ENCODE measurements at places on chromosomes 3 and 15.

DNA sequence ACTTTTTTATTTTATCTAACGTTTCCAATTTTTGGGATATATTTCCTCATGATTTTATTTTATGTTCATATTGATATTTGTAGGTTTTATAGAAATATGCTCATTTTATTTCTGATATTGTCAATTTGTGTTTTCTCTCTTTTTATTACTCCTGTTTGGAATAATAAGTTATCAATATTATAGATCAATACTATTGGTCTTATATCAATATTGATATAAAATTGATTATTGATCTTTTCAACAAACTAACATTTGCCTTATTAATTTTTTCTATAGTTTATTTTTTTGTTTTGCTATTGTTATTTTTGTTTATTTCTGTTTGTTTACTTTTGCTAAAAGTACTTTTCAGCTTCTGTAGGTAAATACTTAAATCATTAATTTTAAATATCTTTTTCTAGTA is 90.8 kb upstream of the CNTN6 start:
- no peak for DNase-seq

DNA sequence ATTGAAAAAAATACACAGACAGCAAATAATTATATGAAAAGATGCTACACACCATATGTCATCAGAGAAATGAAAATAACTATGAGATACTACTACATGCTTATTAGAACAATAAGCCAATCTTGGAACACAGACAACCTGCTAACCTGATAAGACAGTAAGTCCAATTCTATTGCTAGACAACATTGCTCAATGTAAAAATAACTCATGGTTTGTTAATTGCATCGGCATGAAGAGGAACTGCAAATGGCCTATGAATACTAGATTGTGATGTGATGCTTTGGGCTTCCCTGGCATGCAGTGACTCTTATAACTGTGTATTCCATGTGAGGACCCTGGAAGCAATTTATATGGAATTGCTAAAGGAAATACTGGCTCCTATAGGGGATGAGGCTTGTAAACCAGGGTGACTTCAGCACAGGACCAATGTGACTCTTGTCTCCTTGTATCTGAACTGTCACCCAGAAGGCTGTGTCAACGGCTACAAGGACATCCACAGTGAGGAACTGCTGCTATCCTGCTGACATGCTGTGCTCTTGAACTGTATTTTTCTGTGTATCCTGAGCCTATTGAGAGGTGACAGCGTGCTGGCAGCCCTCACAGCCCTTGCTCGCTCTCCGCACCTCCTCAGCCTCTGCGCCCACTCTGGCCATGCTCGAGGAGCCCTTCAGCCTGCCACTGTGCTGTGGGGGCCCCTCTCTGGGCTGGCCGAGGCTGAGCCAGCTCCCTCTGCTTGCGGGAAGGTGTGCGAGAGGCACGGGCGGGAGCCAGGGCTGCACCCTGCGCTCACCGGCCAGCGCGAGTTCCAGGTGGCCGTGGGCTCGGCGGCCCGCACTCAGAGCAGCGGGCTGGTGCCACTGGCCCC is 385.7 kb downstream of the CNTN4 start:
- DNase-seq: no peak

DNA sequence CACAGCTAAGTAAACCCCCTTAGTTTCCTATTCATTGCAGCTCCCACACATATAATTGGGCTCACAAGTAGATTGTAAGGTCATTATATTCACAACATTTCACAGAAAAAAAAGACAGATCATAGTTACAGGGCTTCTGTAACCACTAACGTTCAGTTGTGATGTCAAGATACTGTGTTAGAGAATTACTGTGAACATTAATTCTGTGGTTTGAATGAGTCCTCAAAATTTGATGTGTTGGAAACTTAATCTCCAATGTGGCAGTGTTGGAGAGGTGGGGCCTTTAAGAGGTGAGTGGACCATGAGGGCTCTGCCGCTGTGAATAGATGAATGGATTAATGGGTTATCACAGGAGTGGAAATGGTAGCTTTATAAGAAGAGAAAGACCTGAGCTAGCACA is 21.3 kb downstream of the GRK7 start:
- DNase-seq: no peak

DNA sequence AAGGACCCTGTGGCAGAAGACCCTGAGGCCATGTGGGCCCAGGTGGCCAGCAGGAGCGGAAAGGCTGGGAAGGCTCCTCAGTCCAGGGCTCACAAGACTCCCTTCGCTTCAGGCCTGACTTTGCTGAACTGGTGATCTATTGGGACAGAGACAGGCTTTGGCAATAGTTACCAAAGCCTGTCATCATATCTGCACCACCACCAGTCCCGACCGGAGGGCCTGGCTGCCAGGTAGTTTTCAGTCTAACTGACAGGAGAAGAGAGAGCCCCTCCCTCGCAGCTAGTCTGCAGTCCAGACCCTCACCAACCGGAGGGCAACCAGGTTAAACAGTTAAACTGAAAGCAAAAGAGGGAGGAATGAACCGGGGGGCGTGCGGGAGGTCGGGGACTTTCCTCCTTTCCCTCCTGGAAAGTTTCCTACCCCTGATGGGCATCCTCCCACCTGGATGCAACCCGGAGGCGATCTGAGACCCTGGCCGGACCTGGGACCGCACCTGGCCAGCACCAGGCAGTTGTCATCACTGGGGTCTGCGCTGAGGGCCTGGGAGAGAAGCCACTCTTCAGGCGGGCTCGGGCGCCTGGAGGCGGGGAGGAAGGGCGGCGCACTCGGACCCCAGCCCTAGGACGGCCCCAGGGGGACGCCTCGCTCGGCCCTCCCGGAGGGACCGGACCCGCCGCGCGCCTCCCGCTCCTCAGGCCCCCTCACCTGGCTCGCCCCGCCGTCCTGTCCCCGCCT is 435 bp downstream of the RAB27A start:
- peak; percentile 53 for DNase-seq

DNA sequence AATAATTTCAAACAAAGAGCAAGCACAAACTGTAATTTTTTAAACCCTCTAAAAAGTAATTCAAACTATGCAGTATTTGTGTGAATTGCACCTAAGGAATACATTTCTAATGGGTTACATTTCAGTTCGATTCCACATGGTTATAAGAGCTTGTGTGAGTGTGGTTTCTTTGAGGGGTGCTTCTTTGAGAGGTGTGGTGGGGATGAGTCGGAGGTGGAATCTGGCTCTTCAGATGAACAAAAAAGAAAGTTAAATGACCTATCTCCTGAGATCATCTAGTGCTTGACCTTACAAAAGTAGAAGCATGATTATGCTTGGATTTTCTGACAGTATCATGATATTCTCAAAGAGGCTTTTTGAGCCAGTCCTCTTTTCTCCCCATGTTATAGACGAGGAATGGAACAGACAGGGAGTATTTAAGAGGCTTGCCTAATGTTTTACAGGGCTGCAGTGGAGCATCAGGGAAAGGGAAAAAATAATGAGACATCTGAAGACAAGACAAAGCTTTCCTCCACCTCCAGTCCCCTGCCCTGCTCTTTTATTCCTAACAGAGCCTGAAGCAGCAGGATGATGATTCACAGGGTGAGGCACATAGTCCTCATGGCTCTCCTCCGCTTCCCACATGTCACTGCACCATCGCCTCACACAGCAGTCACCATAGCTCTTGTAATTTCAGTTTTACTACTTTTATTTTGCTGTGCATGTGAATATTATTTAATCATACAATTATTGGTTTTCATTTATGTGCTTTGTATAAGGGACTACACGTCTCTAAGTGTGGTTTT is 82.0 kb downstream of the LYSMD4 start:
- DNase-seq: no peak

DNA sequence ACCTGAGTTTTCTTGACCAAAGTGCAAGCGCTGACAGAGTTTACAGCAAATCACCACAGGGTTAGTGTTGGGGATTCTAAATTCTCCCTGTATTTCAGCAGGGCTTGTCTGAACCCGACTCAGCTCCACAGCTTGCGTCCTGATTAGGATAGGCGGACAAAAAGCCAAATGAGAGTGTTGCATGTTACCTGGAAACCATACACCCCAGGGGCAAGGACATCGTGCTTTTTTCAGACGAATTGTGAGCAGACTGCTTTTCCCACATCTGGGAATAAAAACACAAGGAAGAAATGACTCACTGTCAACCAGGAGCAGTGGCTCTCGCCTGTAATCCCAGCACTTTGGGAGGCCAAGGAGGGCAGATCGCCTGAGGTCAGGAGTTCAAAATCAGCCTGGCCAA is 3.0 kb downstream of the DZIP1L start:
- DNase-seq: no peak

- DNase-seq: no peak
Measured at GRCh38 chr15:82105451-82106215, 59.8 kb upstream of the MEX3B start.

DNA sequence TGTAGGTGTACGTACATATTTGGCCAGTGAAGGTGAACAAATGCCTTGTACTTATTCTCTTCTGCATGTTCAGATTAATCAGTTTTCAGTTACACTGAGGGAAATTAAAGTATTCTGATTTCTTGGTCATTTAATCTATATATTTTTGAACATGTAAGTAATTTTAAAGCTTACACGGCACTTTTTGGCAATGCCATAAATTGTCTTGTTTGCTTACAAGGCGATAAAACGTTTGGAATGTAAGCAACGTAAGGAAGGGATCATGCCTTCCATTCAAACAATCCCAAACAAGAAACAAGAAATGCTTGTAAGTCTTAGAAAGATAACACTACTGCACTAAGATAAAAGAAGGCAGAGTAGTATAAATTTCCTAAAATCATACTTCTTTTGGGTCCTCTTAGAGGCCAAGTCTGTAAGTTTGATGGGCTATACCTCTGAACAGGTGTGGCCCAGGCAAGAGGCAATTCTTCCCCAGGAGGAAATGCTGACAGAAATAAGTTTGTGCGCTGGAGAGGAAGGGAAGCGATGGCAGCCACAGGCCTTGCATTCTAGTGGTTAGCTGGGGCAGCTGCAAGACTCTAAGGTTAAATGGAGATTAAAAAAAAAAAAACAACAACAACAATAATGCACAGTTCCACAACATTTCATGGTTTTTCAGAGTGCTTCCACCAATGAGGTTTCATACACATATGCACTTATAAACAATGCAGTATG is 73.8 kb downstream of the GOLIM4 start:
- no peak for DNase-seq

GRCh38 chr3:46065750-46066256 is 38.5 kb upstream of the XCR1 start:
- no peak for DNase-seq

DNA sequence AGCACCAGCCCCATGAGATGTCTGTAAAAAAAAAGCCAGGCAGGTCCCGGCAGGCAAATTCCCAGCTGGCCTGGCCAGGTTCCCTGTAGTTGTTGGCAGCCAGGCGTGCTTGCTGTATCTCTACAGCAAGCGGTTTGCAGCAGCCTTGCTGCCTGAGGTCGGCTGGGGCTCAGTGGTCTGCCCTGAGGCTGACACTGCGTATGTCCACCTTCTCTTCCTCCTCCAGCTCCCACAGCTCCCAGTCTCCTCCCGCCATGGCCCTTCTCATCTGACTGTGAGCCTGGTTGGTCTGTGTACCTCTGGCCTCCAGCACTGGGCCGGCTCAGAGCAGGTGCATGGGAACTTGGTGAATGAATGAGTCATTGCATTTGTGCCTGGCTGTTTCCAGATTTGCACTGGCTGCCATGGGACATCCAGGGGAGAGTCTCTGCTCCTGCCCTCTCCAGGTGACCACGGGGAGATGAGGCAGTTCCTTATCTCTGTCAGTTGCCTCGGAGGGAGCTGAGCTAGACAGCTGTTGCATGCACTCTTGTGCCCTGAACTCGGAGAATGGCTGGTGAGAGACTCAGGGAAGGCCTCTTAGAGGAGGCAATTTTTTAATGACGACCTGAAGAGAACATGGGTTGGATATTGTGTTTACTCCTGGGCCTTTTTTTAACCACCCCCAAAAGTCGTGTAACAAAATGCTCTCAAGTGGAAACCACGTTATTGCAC is 43.0 kb downstream of the SPSB4 start:
- DNase-seq: no peak

- no peak for DNase-seq
Measured at GRCh38 chr15:68621535-68621934, 42.7 kb downstream of the CORO2B start.

- no peak for DNase-seq
Measured at GRCh38 chr15:60605879-60606307, 127.0 kb upstream of the ICE2 start.

DNA sequence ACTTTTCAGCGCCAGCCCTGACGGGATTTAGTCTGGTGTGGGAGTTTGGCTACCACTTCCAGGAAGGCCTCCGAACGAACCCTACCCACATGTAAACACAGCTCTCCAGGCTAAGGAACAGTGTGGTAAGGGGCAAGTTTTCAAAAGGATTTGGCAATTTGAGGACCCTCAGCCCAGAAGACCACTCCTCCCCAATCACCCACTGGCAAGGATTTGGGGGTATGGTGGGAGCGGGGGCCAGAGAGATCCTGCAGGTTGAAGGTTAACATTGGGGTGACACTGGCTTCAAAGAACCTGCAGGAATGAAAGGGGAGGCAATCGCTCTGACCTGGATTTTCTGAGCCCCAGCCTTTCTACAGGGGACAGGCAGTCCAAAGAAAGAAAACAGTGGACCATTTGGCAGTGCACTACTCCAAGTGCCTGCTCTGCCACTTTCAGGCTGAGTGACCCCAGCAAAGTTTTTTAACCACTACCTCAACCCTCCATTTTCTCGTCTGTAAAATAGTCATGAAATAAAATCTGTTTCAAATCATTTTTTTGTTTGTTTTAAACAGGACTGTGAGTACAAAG is 34.5 kb downstream of the ZIC4 start:
- DNase-seq: no peak

Data from CD4-positive, alpha-beta T cell treated with Interleukin-17A for 4 hours (primary cell).